Stimulated activated CD8-positive, alpha-beta memory T cell treated with anti-CD3 and anti-CD28 coated beads, Interleukin-4, amount 100 ng/mL, for 1 hour (primary cell): ENCODE measurements at places on chromosomes 11 and 22.

DNA sequence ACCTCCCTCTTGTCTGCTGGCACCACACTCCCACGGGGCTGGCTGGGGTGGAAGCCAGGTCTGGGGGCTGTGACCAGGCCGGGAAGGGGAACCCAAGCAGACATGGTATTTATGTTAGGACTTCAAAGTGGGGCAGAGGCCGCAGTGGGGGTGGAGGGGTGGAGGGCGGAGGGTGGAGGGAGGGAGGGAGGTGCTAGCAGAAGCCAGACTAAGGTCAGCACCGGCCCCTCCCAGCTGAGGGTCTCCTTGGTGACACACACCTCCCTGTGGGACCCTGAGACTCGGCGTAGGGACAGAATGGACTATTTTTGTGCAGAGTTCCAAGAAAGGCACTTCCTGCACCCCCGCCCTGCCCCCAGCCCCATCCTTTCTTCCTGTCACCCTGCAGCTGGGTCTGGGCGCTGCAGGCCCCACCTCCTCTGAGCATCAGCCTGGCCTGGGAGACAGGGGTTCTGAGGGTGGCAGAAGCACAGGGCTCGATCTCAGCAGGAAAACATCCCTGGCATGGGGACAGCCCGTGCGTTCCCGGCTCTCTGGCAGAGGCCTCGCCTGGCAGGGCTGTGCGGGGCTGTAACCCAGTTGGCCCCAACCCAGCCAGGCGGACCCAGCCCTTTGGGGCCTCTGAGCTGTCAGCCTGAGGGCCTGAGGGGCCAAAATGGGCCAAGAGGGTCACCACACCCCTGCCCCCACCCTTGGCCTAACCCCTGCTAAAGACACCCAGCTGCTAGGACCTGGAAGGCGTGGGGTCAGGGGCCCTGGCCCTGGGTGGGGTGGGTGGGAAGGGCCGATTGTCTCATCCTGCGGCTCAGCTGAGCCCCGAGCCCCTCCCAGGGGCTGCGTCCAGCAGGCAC lies 9.6 kb upstream of the CD248 start:
- no peak for DNase-seq

DNA sequence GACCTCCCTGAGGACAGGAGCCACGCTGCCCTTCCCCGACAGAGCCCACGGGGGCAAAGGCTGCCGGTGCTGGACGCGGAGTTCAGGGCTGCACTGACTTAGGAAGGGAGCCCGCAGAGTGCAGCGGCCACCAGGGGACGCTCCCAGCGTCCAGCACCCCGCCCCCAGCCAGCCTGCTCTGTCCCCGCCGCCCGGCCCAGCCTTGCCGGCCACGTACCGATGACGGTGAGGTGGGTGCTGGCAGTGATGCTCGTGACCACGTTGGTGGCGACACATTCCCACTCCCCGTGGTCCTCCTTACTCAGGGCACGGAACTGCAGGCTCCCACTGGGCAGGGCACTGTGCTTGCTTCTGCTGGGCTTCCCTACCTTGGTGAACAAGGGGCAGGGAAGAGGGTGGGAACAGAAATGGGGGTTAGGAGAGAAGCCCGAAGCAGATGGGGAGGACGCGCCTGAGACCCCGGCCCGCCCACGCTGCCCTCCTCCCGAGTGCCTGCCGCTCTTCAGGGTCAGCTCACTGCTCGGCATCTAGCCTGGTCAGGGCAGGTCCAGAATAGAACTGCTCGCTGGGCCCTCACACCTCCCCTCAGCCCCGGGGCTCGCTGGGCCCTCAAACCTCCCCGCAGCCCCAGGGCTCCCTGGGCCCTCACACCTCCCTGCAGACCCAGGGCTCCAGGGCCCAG lies 25.9 kb downstream of the IGSF9B start:
- no peak for DNase-seq

DNA sequence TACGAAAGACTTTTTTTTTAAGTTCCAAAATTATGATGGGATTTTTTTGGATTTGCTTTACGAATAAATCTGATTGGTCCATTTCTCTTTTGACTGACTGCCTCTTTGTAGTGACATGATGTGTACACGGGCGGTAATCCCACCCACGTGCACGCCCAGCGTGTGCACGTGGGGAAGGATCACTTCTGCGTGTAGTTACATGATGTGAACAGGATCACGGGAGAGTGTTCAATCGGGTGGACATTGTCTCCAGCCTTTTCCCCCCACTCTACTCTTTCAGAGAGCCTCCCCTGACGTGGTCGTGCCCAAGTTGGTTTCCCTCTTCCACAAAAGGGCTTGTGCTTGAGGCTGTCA lies 43.1 kb downstream of the KCNC1 start:
- no peak for DNase-seq

DNA sequence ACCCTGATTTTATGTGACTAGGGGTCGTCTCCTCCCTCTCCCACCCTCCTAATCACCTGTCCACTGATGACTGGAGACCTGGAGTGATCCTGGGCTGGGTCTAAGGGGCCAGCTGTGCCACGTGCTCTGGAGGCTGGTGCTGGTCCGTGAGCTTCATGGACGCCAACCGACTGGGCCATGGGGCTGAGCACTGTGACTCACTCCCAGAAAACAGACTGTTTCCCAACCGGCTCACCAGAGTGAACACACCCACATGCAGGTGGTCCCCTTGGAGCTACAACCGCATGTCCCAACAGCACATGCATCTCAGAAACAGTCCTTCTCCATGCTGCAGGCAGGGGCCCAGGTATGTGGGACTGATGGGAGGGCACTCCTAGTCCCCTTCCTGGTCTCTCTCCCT lies 14.0 kb upstream of the LMO1 start:
- no peak for DNase-seq

DNA sequence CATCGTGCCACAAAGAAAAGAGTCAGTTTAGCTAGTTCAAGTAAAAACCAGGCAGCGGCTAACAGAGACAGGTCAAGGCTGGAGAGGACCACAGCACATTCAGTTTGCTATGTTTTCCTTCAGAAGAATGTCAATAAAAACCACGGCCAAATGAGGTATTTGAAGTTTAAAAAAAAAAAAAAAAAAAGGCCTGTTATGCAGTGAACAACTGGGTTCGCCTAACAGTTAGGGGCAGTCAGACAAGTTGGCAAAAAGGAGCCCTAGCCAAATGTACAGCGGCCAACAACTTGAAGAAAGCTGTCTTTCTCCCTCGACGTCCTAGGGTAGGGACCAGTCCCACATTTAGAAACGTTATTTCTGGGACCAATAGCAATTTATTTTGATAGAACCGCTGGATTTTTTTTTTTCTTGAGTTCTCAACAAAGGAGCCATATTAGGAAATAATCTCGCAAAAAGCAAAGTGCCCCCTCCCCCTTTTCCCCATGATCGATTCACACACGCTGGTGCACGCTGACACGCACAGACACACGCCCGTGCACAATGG lies 237.8 kb downstream of the TTC28 start:
- no peak for DNase-seq

DNA sequence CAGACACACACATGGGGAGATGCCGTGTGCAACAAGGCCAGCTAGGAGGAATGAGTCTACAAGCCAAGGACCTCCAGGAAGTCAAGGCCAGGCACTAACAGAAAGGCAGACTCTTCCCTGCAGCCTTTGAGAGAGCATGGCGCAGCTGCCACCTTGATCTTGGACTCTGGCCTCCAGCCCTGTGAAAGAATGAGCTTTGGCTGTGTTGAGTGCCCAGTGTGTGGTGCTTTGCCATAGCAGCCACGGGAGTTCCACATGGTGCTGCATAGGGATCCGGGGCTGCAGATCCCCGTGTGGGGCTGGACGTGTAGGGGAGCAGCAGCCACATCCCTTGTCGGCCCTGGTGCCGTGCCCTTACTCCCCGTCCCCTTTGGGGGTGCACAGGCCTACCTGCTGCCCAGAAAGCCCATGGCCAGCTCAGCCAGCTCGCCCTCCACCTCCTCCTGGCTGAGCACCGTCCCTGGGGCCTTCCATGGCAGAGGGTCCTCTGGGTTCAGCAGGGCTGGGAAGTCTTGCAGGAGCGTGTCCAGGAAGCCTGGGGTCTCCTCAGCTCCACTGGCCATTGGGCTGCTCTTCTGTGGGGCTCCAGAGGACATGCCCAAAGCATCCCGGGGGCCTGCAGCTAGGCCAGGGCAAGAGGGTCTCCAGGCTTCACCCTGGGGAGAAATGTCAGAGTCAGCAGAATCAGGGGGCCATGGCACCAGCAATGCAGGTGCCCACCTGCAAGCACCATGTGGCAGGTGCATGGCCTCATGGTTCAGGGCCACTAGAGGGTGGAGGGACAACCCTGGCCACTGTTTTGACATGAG lies 7.0 kb downstream of the PPM1F start:
- DNase-seq: no peak

- no peak for DNase-seq
Observed at GRCh38 chr22:28935713-28936112, 52.3 kb downstream of the ZNRF3 start.

- DNase-seq: no peak
Observed at GRCh38 chr22:50301581-50301991, 5.9 kb downstream of the PLXNB2 start.

- DNase-seq: no peak
Observed at GRCh38 chr11:132045107-132045506, 674.7 kb downstream of the NTM start.

DNA sequence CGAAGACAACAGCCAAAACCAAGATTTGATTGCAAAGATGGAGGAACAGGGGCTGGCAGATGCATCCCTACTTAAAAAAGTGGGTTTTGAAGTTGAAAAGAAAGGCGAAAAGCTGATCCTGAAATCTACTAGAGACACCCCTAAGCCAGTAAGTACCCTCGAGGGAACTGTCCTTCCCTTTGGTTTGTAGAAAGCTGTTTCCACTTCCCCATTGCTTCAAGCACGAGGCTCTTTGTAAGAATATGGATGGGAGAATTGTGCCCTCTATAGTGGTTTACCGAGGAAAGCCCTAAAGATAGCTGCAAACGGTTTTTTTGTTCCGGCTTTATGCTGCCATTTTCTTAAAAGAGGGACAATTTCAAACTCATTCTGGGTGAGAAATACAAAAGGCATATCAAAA lies 133.9 kb downstream of the WNT7B start:
- no peak for DNase-seq

- no peak for DNase-seq
Observed at GRCh38 chr11:10550503-10551289, 9.7 kb upstream of the RNF141 start.

- DNase-seq: no peak
Observed at GRCh38 chr11:57643802-57644201, 5.9 kb downstream of the YPEL4 start.

DNA sequence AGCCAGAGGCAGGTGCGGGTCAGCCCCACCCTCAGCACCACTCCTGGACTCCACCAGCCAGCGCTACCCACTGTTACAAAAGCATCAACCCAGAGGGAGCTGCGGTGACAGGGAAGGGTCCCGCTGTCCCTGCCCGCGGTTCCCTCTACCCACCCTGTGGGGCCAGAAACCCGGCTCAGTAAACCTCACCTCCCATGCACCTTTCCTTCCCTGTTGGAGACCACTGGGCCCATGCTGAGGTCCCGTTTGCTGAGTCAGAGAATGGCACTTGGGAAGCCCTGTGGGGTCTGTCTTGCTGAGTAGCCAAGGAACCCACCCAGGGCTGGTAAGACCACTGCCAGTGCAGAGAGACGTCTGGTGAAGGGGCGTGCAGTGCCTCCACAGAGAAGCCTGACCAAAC lies 42.1 kb upstream of the MOB2 start:
- DNase-seq: no peak

DNA sequence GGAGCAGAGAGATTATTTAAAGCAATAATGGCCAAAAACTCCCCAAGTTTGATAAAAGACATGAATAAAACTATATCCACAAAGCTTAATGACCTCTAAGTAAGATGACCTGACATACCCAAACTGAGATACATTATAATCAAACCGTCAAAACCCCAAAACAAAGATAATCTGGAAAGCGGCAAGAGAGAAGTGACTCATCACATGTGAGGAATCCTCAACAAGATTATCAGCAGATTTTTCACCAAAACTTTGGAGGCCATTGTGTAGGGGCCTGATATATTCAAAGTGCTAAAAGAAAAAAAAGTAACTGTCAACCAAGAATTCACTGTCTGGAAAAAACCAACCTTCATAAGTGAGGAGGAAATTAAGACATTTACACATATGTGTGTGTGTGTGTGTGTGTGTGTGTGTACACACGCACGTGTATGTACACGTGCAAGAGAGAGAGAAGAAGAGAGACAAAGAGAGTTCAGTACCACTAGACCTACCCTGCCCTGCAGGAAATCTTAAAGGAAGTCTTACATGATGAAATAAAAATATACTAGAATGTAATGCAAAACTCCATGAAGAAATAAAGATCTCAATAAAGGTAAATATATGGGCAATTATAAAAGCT lies 752.4 kb downstream of the NELL1 start:
- no peak for DNase-seq

DNA sequence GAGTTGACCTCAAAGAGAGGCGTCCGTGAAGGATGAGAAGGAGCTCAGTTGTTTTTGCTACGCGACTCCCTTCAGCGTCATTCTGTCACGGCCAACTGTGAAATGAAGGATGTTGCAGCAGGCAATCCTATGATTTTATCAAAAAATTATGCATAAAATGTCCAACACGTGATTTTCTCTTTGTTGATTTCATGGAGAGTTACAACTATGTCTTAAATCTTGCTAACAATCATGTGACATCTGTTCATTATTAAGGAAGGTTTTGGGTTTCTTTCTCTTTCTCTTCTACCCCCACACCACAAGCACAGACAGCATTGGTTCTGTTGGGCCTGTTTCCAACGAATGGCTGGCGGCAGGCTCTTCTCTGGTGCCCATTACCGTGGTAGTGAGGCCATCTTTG lies 3.7 kb downstream of the KRTAP5-4 start:
- no peak for DNase-seq

GRCh38 chr11:36790526-36790925 lies 192.5 kb upstream of the RAG2 start:
- no peak for DNase-seq

DNA sequence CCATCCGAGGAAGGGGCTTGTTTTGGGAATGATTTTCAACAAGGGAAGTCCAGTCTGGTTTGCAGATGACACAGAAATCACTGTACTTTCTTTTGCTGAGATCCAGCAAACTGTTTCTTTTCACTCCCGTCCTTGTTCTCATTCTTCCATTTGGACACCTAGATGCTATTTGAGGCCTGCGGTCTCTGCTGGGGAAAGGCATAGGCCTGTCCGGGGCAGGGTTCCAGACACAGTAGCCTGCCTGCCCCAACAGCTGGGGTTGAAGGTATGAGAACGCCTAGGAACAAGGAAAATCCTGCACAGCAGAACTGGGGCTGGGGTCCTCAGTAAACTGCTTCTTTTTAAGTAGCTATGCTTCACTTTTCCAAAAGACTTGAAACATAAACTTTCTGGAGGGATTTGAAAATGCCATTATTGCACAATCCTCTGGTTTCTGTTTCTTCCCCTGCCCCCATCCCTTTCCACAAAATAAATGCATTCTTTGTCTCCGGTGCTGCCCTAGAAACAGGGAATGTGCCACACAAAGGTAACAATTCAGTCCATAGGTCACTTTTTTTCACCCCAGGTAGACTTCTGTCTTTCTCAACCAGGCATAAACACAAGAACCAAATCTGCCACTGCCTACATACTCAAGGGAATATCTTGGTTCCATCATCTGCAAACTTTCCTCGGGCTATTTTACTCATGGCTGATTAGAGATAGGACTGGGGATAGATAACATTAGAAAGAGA lies 174.8 kb upstream of the MTMR2 start:
- DNase-seq: no peak
